ENCODE measurements at places on chromosomes 16 and 17.
A peak's percentile ranks its signal among the peaks of the same experiment; 100 is the strongest.

DNA sequence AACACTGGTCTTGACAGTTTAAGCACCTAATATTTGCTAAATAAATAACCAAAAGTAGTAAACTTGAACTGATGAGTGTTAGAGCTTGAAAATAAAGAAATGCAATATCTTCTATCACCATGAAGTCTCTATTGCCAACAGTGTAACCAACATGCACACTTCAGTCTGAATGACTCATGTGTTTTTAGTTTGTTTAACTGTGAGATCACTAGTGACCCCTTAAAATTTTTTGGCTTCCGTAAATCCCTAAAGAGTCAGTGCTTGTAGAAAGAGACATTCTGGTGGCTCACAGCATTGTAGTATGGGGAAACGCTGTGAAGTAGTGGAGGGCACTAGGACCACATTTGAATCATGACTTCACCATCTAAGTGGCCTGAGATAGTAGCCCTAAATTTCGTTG, 341.1 kb downstream of the PMP22 start:
- DNase-seq = peak; percentile 19

DNA sequence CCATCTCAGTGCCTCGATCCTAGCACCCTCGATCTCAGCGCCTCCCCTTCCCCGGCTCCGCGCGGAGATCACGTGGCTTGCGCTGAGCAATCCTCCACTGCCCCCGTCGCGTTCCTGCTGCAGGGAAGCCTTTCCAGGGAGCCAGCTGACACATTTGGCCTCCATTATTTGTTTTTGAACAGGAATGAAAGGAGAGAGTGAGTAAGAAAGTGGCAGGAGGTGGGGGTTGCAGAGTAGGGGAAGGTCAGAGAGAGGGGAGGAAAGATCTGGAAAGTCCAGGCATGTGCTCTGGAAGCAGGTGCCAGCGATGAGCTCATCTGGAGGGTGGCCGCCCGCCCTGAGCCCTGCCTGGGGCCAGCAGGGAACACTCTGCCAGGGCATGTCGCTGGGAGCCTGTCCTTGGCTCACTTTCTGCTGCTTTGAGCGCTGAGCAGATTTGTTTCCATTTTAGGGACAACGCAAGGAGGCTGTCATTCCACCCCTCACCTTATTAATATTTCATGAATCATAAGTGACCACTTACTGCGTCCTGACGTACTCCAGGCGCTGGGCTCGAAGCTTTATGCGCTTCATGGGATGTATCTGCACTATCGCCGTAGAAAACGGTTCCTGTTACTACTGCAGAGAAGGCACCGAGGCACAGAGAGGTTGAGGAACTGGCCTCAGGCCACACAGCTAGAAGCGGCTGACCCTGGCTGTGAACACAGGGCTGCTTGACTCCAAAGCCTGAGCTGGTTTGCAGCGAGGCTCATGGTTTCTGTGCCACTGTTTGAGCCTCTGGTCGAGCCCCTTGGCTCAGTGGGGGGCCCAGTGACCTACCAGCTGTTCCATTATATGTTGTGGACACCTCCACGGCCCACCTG, 283.1 kb downstream of the SEC14L1 start:
- DNase-seq = peak; percentile 98

DNA sequence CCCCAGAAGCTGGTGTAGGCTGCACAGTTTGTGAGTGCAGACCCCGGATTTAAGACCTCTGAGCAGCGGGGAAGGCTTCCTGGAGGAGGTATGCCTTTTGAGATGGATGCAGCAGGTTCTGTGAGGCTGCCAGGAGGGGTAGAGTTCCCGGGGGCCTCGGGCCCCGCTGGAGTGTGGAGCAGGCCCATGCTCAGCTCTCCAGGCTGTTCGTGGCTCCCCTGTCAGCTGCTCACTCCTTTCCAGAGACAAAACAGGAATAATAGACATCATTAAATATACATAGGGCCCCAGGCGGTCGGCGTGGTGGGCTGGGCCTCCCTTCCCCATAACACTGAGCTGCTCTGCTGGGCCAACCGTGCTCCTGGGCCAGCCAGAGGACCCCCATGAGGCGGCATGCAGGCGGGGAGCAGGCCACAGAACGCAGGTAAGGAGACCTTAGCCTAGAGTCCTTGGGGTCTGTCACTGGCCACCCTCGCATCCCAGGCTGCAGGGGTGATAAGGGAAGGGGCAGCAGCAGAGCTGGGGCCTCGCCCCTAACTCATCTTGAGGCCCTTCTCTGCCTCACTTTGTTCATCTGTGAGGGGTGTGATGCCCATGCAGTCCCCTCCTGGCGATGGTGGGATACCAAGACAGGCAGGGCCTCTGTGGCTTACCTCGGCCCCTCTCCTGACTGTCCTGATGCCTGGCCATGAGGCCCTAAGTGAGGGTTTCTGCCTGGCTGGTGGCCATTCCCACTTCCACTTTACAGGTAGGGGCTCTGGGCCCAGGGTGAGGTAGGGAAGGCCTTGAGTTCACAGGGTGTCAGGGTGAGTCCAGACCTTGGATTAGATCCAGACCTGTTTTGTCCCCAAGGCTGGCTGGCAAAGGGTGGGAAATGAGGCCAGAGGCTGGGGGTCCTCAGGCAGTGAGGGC, at the start of gene MYO15A:
Gene MYO15A (plus strand): TSS at position 356 of the 912 bp plus-strand sequence. CDS start 10,045 bp downstream, outside the sequence.
- DNase-seq = no peak

DNA sequence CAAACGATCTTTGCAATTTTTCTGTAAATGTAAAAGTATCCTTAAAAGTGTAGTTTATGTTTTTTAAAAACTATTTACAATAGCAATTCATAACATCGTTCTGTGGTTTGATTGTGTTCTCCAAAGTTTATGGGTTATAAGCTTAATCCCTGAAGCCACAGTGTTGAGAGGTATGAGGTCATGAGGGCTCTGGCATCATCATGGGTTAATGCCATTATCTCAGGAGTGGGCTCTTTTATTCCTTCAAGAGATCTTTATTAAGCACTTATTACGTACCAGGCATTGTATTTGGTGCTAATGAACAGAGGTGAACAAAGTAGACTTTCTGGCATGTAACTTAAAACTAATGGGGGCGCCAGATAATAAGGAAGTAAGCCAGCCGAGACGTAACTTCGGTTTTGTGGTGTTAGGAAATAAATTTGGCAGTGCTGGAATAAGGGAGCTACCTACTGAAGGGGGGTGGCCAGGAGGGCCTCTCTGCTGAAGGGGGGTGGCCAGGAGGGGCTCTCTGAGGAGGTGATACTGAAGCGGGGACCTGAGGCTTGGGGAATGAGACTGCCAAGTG, 158.1 kb downstream of the VPS53 start:
- DNase-seq = peak; percentile 34

GRCh38 chr16:73231944-73232554, 184.1 kb upstream of the ZFHX3 start:
- DNase-seq = peak; percentile 20

DNA sequence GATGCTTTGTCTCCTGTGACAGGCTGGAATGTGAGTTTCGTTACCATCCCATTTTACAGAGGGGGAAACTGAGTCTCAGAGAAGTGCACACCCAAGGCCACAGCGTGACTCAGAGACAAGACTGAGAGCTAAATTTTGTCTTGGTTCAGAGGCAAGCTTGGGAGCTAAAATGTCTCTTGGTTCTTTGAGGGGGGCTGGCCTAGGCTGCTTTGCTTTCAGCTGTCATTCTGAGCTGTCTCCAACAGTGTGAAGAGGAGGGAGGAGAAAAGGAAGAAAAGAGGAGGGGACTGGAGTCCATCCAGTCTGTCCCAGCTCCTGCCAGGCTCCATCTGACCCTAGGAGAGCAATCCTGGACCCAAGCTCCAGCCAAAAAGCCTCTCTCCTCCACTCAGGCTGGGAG, at the start of gene CLEC19A:
Gene CLEC19A (plus strand): TSS at position 301 of the 400 bp plus-strand sequence. CDS start 121 bp downstream, outside the sequence.
- no peak for DNase-seq

Data from fibroblast of pulmonary artery (primary cell).